ENCODE measurements at places on chromosomes 7 and 10. TPM values are rescaled to one million over a fixed set of nuclear protein-coding genes. Genes with fewer than 3 reads are reported as not detected.

DNA sequence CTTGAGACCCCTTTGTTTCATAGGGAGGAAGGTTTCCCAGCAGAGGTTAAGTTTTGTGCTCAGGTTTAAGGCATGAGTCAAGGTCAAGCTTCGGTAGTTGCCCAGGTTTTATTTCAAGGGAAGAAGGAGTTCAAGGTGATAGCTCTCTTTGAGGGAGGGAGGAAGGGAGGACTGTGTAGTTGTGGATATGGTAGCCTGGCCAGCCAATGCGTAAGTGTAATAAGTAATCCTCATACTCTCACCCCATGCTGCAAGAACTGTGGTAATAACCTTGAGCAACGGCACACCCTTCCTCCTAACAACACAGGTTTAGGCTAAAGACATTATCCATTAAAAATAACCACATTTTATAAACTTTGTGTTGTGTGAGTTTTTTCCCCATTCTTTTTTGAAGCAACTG, 478.9 kb downstream of the KCNMA1 start:
- no peak overlapping the region for H3K4me3 ChIP-seq
- H3K4me1 ChIP-seq: no peaks in the 10 kb centered on the region
- H3K36me3 ChIP-seq: no peaks in the 10 kb centered on the region
- H3K27ac ChIP-seq: no peak overlapping the region
- peaks cover 16% of the 10 kb centered on the region for H3K27me3 ChIP-seq

The AGR2 gene
- total RNA-seq: not detected

DNA sequence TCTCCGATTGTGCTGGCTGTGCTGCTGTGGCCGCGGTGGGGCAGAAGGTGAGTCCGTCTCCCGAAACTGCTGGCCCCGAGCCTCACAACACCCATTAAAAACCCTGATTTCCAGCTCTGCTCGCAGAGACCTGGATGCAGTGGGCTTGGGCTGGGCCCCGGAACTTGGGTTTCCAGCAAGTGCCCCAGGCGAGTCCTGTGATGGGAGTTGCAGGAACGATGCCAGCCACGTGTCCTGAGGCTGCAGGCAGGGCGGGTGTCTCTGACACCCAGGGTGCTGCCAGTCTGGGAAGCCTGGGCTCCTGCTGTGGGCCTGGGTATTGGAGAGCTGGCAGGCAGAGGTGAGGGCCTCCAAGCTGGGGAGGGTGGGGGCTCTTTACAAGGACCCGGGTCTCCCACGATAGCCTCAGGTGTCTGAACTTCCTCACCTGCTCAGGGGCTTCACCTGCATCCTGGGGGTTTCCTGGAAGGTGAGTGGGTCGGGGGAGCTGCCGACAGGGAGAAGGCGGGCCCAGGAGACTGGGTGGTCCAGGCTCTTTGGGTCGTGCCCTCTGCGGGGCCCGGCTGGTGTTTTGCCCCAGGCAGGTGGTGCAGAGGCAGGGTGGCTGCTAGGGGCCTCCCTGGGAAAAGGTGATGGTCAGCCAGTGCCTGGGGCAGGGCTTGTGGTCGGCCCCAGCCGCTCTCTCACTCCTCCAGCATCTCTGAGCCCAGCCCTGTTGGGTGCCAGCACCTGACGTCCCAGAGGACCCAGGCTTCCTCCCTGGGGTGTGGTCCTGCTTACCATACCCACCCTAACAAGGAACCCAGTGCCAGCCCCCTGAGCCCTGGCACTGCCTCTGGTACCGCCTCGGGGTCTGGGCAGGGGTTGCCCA, 180.3 kb downstream of the DNAJB6 start:
- H3K4me3 ChIP-seq: no peak overlapping the region
- no peak for DNase-seq
- H3K36me3 ChIP-seq: no peaks in the 10 kb centered on the region
- H3K27ac ChIP-seq: no peak overlapping the region
- H3K4me1 ChIP-seq: no peaks in the 10 kb centered on the region

- H3K4me3 ChIP-seq: peak overlapping the region; percentile 59
- peaks cover 79% of the 10 kb centered on the region for H3K27me3 ChIP-seq
- H3K27ac ChIP-seq: no peak overlapping the region
- peak; percentile 89 for DNase-seq
- H3K36me3 ChIP-seq: no peaks in the 10 kb centered on the region
Measured at GRCh38 chr7:27160546-27161213, 4.2 kb upstream of the HOXA7 start.

Data from activated CD8-positive, alpha-beta T cell treated with anti-CD3 and anti-CD28 coated beads for 36 hours (primary cell).